Stimulated activated CD4-positive, alpha-beta T cell treated with anti-CD3 and anti-CD28 coated beads, Interleukin-2, amount 100 ng/mL, for 48 hours (primary cell): ENCODE measurements at places on chromosomes 13 and 19.

- DNase-seq, result peak; percentile 58
Observed at GRCh38 chr19:11375143-11375948, 880 bp downstream of the SWSAP1 start.

GRCh38 chr13:30924721-30925120 lies 7.7 kb upstream of the TEX26 start:
- no peak for DNase-seq

DNA sequence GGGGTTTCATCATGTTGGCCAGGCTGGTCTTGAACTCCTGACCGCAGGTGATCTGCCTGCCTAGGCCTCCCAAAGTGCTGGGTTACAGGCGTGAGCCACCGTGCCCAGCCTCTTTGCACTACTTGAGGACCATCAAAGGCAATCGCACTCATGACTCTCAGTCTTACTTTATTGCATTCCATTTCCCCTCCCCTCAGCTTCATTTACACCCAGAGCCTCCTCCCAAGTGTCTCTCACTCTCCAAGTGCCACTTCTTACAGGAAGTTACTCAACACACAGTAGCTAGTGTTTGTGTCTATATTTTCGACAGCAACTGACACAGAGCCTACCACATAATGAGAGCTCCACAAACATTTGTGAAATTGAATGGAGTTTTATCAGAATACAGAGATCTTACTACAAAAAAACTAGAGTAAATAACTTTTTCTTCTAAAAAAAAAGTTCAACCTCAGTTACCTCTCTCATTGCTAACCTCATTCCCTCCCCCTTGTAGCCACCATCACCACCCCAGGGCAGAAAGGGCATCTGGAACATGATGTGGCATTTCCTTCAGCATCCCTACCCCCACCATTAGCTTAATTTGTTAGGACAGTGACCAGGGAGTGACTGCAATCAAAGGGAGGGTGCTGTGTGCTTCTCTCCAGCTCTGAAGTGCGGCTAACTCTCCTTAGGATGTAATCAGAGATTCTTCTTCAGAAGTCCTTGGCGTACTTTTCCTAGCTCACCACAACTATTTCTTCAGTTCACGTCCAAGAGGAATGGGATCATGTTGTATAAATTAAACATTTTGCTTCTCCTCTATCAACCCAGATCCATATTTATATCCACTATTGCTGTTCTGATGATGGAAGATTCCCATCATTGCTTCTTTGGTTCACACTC lies 17.0 kb upstream of the RUBCNL start:
- DNase-seq, result no peak

DNA sequence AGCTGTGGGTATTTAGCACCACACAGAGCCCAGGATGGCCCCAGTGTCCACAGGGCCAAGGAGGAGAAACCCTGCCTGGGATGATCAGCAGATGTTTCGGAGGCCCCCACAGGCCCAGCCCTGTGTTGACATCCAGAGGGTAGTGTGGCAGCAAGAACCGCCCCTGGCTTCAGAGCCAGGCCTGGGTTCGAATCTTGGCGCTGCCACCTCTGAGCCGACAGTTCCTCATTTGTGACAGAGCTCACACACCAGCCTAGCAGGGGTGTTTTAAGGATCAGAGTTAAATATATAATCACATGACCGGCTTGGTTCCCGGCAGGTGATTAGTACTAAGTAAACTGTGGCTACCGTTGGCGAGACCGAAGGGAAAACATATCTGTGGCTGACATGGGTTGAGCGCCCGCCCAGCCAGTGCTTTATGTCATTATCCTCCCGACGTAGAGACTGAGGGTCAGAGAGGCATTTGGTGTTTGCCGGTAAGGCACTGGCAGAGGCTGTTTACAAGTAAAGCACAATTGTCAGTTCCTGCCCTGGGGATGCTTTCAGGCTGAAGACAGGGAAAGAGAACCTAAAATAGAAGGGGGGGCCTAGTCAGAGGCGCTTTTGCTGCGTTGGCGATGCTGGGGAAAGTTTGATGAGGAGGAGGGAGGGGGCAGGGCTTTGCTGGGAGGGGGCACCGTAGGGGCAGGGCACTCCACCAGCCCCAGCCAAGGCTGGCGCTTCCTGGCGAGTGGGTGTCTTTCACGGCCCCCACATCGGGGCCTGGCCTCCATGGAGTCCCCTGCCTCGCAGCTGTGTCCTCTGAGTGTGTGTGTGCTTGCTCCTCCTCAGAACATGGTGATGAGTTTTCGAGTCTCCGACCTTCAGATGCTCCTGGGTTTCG lies 4.8 kb downstream of the PIAS4 start:
- DNase-seq, result no peak

- DNase-seq, result no peak
Observed at GRCh38 chr19:2969104-2969504, 8.3 kb upstream of the TLE6 start.

DNA sequence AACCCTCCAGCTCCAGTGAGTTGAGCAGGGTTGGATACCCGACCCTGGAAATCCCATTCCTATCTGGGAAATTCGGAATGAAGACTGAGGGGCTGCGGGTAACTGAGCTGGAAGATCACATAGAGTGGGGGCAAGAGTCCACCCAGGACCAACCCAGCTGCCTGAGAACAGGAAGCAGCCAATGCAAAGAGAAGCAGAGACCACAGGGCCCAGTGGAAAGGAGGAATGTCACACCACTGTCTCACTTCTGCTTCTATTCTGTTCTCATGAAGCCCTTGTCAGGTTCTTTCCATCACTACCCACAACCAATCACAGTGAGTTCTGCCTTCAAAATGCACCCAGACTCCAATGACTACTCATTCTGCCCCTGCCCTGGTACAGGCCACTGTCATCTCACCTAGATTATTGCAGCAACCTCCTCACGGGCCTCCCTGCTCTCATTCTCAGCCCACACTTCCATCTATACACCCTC lies 15.3 kb downstream of the DYRK1B start:
- no peak for DNase-seq

DNA sequence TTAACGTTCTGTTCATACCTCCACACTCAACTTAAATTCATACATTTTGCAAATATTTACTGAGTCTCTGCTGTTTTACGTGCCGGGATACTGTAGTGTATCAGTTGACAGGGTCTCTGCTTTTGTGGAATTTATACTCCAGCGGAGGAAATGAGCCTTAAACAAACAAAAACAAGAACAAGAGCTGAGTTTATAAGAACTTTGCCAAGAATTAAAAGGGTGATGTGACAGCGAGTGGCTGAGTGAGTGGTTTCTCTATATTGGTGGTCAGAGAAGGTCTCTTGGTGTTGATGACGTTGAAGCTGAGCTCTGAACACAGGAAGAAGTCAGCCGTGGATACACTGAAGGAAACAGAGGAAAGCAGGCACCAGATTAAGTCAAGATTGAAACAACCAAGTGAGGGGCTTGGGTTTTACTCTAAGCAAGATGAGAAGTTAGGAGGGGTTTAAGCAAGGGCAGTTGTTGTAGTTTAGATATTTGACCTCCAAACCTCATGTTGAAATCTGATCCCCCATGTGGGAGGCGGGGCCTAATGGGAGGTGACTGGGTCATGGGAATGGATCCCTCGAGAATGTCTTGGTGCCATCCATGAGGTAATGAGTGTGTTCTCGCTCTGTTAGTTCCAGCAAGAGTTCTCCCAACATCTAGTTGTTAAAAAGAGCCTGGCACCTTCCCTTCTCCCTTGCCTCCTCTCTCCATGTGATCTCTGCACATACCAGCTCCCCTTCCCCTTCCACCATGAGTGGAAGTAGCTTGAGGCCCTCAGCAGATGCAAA lies 248.3 kb downstream of the DCLK1 start:
- DNase-seq, result no peak

DNA sequence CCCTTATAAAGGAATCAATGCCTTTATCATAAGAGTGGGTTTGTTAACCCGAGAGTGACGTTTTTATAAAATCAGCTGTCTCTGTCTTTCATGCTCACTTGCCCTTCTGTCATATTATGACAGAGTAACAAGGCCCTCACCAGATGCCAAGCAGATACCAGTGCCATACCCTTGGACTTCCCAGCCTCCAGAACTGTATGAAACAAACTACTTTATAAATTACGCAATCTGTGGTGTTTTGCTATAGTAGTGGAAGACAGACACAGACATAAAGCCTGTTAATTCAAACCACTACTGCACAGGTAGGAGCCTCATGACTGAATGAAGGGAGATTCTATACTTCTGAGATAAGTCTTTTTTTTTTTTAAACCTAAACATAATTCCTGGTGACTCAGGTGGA lies 4.6 kb downstream of the VN1R1 start:
- no peak for DNase-seq

DNA sequence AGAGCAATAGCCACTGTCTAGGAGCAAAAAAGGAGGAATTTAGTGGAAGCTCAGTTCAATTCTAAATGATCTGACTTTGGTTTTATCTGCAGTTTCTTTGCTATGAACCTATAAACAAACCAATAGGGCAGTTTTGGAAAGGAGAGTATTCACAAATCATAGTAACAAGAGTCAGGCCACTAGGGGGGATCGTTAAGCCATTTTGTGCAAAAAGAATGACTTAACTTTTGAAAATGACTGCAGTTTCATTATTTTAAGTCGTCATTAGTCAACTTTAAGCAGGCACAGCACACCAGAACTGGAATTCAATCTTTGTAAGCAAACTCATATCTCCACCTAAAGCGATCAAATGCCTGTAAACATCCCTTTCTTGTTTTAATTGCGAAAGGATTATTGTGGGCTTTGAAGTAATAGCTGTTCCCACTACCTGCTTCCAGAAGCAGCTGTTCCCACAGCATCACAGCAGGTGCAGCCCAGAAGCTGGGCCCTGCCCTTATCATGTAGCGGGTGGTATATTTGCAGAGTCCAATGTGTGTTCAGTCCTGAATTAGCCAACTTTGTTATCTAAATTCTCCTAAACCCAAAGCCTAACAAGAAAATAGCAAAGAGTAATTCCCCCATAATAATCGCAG lies 51.5 kb downstream of the SOX21 start:
- DNase-seq, result no peak
